Neural crest cell (in vitro differentiated cells): ENCODE measurements at places on chromosomes 5 and 9.

- H3K4me3 ChIP-seq: no peak overlapping the region
- no peaks in the 10 kb centered on the region for H3K27me3 ChIP-seq
- DNase-seq: no peak
- peaks cover 11% of the 10 kb centered on the region for H3K4me1 ChIP-seq
- no peak overlapping the region for H3K27ac ChIP-seq
Observed at GRCh38 chr9:8605096-8605495, 805.5 kb upstream of the DMAC1 start.

- peaks cover 3% of the 10 kb centered on the region for H3K27me3 ChIP-seq
- no peak overlapping the region for H3K27ac ChIP-seq
- peaks cover 8% of the 10 kb centered on the region for H3K4me1 ChIP-seq
- DNase-seq: no peak
- no peaks in the 10 kb centered on the region for H3K36me3 ChIP-seq
Observed at GRCh38 chr5:151180291-151180690, 22.7 kb upstream of the ANXA6 start.

DNA sequence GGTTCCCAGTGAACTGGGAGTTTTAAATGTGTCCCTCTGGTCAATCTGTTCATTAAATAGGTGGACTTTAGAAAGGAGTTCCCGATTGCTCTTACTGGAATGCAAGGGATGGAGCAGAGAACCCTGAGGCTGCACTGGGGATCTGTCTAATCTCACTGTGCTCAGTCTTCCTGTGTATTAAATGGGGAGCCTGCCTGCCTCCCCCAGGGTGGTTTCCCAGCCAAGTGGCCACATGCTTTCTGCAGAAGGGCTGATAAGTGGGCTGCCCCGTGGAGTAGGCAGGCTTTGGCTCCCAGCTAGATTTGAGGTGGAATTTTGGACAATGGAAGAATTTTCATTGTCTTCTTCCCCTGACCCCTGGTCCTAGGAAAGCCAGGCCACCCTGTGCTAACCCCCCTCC is 14.0 kb upstream of the PHYHD1 start:
- no peak overlapping the region for H3K27ac ChIP-seq
- H3K27me3 ChIP-seq: no peaks in the 10 kb centered on the region
- DNase-seq: no peak
- H3K4me3 ChIP-seq: no peak overlapping the region
- peaks cover 4% of the 10 kb centered on the region for H3K4me1 ChIP-seq

DNA sequence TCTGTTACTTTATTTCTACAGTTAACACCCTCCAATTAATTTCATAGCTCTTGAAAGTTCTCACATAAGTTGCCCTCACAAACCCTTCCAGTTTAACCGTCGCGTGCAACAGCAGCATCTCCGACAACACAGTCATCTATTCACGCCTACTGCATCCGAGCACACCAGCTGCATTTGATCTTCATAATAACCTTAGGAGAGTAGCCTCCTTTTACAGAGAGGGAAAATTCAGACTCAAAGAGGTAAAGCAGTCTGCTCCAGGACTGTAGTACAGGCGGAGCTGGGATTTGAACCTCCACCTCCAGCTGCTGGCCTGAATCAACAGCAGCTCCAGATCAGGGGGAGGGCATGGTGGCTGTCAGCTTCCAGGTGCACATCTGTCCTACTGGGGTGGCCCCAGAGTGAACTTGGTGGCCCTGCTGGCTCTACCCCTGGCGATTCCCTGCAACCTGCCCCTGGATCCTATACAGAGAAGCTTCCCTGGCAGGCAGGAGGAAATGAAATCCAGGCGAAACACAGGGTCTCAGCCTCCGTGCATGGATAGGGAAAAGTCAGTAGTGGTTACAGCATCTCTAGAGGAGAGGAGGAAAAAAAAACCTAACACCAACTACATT is 71.6 kb upstream of the UNC5A start:
- no peaks in the 10 kb centered on the region for H3K36me3 ChIP-seq
- DNase-seq: no peak
- peaks cover 55% of the 10 kb centered on the region for H3K27me3 ChIP-seq
- H3K4me3 ChIP-seq: no peak overlapping the region

DNA sequence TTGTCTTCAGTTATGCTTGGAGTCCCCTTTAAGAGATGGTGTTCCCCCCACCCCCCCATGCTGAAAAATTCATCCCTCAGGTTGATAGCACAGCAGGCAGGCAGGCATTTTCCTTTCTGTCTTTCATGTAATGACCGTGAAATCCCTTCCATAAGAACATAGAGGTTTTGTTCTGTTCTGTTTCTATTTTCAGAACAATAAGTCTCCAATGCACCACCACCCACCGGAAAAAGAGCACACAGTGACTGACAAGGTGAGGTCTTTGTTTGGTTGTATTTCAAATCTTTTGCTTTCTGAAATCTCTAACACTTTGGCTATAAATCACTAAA is 52.4 kb downstream of the DMRT2 start:
- H3K27me3 ChIP-seq: peaks cover 19% of the 10 kb centered on the region
- no peak overlapping the region for H3K4me3 ChIP-seq
- H3K36me3 ChIP-seq: no peaks in the 10 kb centered on the region
- no peak for DNase-seq
- no peak overlapping the region for H3K27ac ChIP-seq

GRCh38 chr5:73749485-73750270 is 123.7 kb downstream of the ARHGEF28 start:
- peaks cover 3% of the 10 kb centered on the region for H3K27me3 ChIP-seq
- no peak for DNase-seq
- H3K4me1 ChIP-seq: no peaks in the 10 kb centered on the region
- no peaks in the 10 kb centered on the region for H3K36me3 ChIP-seq
